NCI-H446 (cell line): ENCODE measurements at places on chromosomes 4 and X.

- DNase-seq, result no peak
Measured at GRCh38 chr4:152588869-152589268, 53.0 kb upstream of the FBXW7 start.

- no peak for DNase-seq
Measured at GRCh38 chrX:19760345-19760744, 127.1 kb downstream of the SH3KBP1 start.

DNA sequence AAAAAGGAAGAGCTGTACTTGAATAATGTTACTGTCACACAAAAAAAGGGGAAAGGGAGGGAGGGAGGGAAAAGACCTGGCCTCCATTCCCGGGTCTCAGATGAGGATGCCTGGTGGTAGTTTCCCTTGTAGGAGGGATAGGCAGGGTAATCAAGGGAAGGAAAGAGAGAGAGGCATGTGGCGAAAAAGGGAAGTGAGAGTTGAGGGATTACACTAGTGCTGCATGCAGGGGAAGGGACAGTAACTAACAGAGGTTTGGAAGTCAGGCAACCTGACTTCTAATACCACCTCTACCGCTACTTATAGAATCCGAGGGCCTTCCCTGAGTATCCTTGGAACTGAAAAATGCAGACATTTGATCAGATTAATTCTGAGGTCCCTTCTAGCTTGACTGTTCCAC is 821.7 kb upstream of the FTHL17 start:
- DNase-seq, result no peak

GRCh38 chr4:604131-604530 is 21.2 kb upstream of the PDE6B start:
- DNase-seq, result no peak

DNA sequence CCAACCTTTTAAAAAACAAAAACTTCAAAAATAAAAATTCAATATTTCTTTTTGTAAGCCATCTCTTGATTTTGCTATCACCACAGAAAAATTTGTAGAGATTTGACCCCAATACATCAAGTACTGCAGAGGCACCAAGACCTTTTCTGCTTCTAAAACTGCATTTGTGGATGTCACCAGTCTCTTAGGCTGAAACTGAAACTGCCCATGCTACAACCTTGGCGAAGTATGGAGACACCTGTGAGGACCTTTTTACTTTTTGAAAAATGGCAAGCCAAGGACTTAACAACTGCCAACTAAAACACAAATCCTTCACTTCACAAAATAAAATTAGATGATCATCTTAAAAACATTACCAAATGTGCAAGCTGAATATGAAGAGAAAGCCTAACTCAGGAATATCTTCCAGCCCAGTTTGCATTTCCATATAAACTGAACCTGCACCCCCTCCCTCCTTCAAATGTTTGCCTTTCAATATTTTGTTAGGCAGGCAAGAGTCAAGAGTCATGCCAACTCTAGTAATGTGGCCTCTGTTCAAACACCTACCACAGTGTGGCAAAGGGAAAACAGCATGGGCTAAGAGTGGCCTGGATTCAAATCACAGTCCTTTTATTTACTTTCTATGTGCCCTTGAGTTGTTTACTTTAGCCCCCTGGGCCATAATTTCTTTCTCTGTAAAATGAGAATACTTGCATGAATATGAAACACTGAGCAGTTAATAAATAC is 389.4 kb downstream of the OPHN1 start:
- no peak for DNase-seq

DNA sequence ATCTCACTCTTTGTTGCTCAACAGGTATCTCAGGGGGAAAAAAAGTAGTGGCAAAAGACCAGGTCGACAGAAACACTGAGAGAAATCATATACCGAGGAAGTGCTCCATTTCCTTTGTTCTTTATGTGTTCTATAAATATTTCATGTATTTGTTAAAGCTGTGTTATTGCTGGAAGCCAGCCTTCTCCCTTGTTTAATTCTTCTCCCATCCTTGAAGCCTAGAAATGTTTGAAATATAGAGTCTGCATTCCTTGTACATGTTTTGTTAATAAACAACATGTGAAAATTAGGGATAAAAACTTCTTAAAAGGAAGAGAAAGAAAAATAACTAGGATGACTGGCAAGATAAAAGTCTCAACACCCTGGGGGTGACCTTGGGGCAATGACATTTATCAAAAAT is 186.2 kb downstream of the ANKRD50 start:
- DNase-seq, result no peak

GRCh38 chr4:40471923-40472322 is 136.8 kb downstream of the CHRNA9 start:
- no peak for DNase-seq

GRCh38 chr4:108080747-108081146 is 88.0 kb downstream of the LEF1 start:
- DNase-seq, result no peak

DNA sequence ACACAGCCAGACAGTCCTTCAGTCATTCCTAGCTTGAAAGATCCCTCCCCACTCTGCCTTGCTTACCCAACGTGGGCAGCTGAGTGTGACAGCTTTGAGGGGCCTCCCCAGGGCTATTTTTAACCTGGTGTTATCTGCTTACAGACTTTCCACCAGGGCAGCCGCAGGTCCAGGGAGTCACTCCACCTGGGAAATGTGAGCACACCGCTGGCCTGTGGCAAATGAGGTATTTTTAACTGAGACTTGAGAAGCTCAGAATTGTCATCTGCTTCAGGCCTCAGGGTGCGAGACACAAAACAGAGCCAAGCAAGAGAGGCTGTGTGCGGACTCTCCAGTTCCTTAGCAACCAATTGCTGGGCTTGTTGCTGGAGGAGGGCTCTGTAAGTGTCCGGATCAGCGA is 13.0 kb downstream of the CORIN start:
- DNase-seq, result no peak

GRCh38 chr4:23373261-23373660 is 516.6 kb downstream of the PPARGC1A start:
- DNase-seq, result no peak

GRCh38 chrX:70979136-70979762 is 48.4 kb upstream of the SLC7A3 start:
- peak; percentile 33 for DNase-seq

DNA sequence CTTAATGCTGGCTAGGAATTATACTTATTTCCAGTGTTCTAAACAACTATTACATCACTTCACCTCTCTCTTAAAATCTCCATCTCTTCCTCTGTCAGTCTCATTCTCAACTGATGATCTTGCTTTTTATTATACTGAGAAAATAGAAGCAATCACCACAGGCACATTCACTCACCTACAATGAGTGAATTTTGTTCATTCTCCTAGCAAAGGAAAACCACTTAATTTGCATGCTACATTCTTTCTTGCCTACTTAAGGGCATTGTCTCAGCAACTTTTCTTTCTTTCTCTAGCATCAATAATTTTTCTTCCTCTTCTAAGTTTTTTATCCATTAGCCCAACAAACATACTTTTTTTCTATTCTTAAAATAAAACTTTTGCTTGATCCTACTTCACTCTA is 21.1 kb upstream of the USP38 start:
- DNase-seq, result no peak

DNA sequence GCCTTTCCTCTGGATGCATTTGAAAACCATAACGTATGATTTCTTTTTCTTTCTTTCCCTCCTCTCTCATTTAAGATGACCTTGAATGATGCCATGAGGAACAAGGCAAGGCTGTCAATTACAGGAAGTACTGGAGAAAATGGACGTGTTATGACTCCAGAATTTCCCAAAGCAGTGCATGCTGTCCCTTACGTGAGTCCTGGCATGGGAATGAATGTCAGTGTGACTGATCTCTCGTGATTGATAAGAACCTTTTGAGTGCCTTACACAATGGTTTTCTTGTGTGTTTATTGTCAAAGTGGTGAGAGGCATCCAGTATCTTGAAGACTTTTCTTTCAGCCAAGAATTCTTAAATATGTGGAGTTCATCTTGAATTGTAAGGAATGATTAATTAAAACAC is 142.8 kb downstream of the GRIA2 start:
- no peak for DNase-seq

DNA sequence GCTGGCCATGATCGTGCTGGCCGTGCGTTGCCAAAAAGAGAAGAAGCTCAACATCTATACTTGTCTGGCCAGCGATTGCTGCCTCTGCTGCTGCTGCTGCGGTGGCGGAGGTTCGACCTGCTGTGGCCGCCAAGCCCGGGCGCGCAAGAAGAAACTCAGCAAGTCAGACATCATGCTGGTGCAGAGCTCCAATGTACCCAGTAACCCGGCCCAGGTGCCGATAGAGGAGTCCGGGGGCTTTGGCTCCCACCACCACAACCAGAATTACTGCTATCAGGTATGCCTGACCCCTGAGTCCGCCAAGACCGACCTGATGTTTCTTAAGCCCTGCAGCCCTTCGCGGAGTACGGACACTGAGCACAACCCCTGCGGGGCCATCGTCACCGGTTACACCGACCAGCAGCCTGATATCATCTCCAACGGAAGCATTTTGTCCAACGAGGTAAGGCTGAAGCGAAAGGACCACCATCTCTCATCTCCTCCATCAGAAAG is 3.3 kb downstream of the PCDH10 start:
- no peak for DNase-seq

GRCh38 chrX:43973249-43974099 is at the start of gene NDP:
Gene NDP (minus strand): TSS chrX:43973390. CDS start chrX:43958645, 14,745 bp downstream.
- peak; percentile 47 for DNase-seq

GRCh38 chr4:6331018-6331417 is 61.4 kb downstream of the WFS1 start:
- no peak for DNase-seq

- no peak for DNase-seq
Measured at GRCh38 chrX:150897421-150898320, 797 bp downstream of the CD99L2 start.

- no peak for DNase-seq
Measured at GRCh38 chrX:101484135-101484534, 1.1 kb upstream of the ARMCX4 start.

- DNase-seq, result no peak
Measured at GRCh38 chrX:23749576-23749975, 6.5 kb upstream of the ACOT9 start.

DNA sequence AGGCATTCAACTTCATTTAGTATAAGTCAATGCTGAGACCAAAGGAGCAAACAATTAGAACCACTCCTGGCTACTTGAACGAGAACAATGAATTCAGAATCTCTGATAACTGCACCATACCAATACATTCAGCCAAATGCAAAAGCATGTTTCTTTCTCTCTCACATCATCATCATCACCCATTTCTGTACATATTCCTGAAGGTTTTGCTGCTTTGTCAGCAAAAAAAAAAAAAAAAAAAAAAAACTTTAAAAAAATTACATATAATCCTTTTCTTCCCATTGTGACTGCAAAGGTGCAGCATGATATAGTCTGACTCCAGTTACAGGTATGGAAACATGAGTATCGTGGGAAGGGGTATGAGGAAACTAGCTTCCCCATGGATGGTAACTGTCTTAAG is 35.6 kb downstream of the FBXW7 start:
- no peak for DNase-seq

DNA sequence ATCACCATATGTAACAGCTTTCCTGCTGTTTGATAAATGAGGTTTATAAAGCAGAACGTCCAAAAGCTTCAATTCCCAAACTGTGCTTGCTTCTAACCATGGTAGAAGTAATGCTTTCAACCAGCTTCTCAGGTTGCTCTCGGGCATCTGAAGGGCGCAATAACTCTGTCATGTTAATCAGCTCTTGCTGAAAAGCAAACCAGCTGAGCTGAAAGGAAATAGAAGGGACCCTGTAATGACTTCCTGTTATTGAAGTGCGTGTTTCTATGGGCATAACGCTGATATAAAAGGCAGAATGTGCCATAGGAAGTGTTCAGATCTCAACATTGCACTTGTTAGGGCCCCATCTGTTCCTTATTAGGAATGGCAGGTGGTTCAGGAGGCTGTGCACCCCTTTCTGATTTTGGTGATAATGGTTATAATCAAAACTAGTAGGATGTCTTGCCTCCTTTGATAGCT is 21.2 kb downstream of the HERC3 start:
- DNase-seq, result no peak

DNA sequence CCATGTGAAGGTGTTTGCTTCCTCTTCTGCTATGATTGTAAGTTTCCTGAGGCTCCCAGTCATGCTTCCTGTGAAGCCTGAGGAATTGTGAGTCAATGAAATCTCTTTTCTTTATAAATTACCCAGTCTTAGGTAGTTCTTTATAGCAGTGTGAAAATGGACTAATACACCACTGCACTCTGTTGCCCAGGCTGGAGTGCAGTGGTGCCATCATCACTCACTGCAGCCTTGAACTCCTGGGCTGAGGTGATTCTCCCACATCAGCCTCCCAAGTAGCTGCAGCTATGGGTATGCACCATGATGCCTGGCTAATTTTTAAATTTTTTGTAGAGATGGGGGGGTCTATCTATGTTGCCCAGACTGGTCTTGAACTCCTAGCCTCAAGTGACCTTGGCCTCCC is 15.8 kb upstream of the IGFBP7 start:
- DNase-seq, result no peak

DNA sequence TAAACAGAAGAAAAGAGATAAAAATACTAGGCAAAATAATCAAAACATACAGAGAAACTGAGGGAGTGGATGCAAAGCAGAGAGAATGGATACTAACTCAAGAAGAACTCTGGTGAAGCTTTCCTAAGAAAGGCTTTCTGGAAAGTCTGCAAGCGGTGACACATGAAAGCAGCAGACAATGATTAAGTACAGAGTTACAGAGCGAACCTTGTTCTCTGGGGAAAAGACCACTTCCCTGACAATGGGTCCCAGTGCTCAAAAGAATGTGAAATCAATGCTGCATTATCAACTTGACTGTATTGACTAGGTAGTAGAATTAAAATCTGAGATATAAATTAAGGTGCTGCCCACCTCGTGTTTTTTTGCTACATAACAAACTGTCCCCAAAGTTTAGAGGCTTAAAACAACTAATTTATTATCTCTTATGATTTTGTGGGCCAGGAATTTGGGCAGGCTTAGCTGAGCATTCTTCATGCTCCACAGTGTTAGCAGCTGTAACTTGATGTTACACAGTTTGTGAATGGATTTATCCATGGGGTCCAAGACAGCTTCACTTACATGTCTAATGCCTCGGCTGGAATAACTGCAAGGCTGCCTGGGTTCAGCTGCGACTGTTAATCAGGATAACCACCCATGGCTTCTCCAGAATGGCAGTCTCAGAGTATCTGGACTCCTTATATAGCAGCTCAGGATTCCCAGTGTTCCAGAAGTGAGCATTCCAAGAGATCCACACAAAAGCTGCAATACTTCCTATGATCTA is 106.9 kb upstream of the INPP4B start:
- no peak for DNase-seq

DNA sequence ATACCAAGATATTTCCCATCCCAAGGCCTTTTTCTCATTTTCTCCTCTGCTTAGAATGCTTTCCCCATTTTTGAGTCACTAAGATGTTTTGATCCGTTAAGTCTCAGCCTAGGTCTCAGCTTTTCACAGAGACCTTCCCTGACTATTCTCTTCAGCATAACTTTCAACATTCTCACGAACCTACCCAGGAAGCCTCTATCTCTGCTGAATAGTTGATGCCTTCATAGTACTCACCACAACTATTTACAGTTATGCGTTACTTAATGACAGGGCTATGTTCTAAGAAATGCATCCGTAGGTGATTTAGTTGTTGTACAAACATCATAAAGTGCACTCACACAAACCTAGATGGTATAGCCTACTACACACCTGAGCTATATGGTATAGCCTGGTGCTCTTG is 64.5 kb downstream of the ARL9 start:
- DNase-seq, result no peak
